ENCODE measurements at places on chromosomes 13 and 19. TPM values are rescaled to one million over a fixed set of nuclear protein-coding genes. Genes with fewer than 3 reads are reported as not detected.
A peak's percentile ranks its signal among the peaks of the same experiment; 100 is the strongest.

DNA sequence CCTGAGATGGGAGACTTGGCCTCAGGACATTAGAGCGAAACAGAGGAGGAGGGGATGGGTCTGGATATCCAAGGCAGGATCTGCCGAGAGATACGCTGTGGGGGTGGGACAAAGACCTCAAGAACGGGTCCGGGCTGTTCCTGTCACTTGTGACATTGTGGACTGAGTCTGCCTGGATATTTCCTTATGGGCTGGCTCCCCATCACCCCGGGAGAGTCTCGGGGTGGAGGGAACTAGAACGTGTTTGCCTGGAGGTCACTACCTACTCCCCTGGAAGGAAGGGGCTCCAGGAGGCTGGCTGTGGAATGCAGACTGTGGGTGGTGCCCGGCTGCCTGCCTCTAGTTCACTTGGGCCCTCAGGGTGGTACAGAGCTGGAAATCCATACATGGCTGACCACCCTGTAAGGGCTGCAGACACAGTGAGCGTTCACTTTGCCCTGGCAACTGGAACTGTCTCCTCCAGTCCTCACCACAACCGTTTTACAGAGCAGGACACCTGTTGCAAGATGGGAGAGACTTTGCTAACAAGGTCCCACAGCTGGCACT, 26.4 kb downstream of the DNM2 start:
- no peak for DNase-seq

DNA sequence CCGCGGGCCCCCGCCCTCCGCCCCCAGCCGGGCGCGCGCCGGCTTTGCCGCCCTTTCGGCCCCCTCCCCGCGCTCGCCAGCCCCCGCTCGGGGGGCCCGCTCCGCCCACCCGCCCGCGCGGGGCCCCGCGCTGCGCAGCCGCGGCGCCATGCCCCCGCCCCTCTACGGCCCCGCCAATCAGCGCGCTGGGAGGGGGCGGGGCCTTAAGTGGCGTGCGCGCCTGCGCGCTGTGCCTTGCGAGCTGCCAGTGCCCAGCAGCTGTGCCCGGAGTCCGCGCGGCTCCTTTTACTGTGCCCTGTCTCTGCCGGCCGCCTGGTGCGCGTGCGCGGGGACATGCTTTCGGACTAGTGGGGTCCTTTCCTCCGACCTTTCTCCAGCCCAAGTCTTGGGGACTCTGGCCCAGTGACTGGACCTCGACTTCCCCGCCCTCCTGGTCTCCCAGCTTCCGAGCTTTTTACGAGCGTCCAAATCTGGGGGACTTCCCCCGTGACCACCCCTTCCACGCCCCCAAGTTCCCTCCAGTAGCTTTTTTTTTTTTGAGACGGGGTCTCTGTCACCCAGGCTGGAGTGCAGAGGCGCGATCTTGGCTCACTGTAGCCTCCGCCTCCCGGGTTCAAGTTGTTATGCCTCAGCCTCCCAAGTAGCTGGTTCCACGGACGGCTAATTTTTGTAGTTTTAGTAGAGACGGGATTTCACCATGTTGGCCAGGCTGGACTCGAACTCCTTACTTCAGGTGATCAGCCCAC, at the start of gene MBD3:
Gene MBD3, minus strand, starts transcription at position 111 of the 746 bp plus-strand sequence. CDS start 234 bp downstream, outside the sequence.
- DNase-seq, result peak; percentile 91

GRCh38 chr13:113359571-113359970, 4.4 kb downstream of the GRTP1 start:
- DNase-seq, result no peak

GRCh38 chr13:25111585-25111956, 15.6 kb downstream of the PABPC3 start:
- no peak for DNase-seq

DNA sequence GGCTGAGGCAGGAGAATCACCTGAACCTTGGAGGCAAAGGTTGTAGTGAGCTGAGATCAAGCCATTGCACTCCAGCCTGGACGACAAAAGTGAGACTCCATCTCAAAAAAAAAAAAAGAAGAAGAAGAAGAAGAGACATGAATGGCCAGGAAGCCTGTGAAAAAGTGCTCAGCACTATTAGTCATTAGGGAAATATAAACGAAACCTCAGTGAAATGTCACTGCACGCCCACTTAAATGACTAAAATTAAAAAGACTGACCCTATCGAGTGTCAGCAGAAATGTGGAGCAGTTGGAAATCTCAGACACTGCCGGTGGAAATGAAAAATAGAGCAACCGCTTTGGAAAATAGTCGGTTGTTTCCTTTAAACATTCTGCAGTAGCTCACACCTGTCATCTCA, 5.5 kb upstream of the TYROBP start:
- no peak for DNase-seq

GRCh38 chr13:37385248-37385647, 213.3 kb downstream of the POSTN start:
- no peak for DNase-seq

SIGLECL1 gene
- total RNA-seq, result not detected

TMEM238 gene
- 75.8 TPM for total RNA-seq

Measured in Peyer's patch (tissue), 4 donors.